Fibroblast of skin of back (primary cell): ENCODE measurements at places on chromosomes 16 and 17.
A peak's percentile ranks its signal among the peaks of the same experiment; 100 is the strongest.

GRCh38 chr17:63246344-63246743, 199.8 kb downstream of the CYB561 start:
- DNase-seq: peak; percentile 46

- DNase-seq: no peak
These were observed 5.8 kb downstream of the C16orf95 start for GRCh38 chr16:87311387-87311786.

- no peak for DNase-seq
These were observed 297 bp upstream of the SLFN13 start for GRCh38 chr17:35448899-35449227.

DNA sequence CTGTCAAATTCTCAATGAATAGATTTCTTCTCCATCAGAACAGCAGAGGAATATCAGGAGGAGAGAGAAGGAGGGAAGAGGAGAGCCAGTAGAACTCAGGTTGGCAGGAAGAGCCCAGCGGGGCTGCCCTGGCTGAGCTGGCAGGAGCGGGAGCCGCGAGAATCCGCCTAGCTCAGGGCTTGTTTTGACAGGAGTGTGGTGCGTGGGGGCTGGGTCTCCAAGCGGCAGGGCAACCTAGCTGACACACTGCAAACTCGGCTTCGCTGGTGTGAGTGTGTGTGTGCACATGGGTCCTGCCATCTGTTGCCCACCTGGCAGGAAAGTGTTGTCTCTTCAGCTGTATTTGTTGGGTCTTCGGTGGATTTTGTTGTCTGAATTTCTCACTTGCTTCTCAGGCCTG, 27.9 kb upstream of the BCAR1 start:
- peak; percentile 38 for DNase-seq

GRCh38 chr16:51876934-51877333, 670.0 kb downstream of the TOX3 start:
- no peak for DNase-seq

DNA sequence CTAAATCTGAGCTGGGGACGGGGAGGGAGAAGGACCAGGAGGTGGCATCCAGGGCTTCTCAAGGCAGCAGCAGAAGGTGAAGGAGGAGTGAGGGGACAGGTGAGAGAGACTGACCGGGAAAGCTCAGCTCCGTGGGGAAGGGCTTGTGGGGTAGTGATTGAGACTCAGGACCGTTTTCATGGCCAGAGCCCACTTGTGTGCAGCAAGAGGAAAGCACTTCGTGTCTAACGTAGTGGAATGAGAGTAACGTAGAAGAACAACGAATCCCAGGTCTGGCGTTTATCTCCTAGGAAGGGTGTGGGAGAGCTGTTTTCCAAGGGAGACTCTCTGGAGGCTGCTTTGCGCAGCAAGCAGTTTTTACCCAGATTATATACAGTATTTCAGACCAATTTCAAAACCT, 1.3 kb upstream of the CDH3 start:
- DNase-seq: no peak

DNA sequence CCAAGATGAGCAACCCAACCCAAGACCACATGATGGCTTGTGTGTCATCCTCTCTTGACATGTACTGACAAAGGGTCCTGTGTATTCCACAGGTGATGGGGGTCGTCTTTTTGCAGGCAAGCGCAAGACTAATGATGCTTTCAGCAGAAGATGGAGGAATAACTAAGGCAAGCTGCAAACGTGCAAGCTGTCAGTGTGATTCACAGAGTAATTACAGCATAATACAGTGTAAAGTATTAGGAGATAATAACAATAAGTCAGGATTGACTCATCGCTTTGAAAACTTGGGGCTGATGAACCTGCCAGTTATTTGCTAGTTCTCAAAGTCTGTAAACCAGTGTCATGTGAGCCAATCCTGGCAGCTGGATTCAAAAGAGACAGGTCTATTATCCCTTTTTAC, 41.6 kb upstream of the ASIC2 start:
- DNase-seq: no peak

GRCh38 chr16:67932462-67932840, 789 bp upstream of the CTRL start:
- no peak for DNase-seq

DNA sequence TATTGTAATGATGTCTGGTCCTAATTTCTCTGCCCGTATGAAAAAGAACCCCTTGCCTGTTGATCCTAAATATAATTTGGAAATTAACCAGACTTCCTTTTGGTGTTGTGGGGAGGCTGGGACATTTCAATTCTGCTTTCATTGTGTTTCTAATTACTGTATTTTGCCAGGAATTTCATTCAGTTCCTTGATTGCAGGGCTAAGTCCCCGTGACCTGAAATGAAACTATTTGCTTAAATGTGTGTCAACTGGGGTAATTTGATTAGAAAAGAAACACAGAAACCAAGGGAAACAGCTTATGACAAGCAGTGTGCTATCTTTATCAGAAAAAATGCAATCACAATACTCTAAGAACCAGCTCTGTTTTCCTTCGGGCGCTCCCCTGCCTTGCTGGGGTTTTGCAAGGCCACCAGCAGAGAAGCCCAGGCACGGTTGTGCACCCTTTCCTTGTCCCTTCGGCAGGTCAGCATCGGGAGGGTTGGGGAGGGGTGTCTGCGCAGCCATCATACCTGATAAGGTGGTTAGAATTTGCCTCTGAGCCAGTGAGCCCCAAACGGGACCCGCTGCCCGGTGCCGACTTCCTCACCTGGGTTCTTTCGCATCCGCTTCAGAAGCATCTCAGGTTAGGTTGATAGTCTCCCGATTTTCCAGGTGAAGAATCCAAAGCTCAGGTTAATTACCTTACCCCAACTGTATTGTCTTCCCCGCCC, 19.4 kb downstream of the KLHL36 start:
- no peak for DNase-seq

DNA sequence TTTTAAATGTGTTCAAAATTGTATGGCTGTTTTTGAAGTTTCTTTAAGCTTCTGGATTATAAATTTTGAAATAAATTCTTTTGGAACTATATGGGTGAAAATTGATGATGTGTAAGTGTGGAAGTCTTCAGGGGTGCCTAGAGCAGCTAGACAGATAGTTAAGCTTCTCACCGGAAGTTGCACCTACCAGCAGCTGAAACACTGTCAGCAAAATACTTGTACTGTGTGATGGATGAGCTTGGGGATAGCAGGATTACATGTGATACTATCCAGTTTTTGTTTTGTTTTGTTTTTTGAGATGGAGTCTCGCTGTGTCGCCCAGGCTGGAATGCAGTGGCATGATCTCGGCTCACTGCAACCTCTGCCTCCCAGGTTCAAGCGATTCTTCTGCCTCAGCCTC, 19.7 kb downstream of the RBL2 start:
- DNase-seq: no peak

DNA sequence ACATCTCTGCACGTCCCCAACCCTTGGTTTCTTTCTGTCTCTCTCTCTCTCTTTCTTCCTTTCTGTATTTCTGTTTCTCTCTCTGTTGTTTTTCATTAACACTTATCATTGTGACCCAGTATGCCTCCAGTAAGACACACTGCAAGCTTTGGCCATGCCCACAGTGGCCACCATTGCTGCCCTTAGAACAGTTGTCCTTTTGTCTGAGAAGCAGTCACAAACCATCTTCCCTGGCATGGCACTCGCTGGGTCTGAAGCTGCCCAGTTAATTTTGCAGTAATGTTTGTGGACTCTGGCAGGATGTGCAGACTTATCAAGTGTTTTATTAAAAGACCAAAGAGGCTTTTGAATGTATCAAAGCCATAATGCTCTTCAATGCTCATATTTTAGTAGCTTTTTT, 146.9 kb downstream of the MSI2 start:
- no peak for DNase-seq

DNA sequence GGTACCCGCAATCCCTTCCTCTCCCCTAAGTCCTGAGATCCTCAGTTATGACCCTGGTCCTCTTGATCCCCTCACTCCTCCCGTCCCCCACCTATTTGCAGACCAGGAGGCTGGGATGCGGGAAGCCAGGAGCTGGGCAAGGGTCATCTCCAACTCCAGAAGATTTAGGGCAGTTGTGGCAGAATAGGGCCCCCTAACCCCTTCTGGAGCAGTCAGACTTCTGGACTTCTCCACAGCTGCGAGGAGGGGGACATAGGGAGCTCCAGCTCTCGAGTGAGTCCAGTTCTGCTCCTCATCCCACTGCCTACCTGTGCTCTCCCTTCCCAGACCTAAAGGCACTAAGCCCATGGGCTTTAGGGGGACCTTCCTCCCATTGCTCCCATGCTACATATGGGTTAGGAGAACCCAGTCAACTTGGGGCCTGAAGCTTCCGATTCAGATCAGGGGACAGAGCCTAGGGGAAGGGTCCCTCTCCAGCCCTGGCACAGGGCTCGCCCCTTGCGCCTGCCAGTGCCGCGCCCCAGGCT, 1.3 kb downstream of the WNK4 start:
- DNase-seq: no peak

- no peak for DNase-seq
These were observed 7.3 kb downstream of the TRIM65 start for GRCh38 chr17:75889454-75889853.

DNA sequence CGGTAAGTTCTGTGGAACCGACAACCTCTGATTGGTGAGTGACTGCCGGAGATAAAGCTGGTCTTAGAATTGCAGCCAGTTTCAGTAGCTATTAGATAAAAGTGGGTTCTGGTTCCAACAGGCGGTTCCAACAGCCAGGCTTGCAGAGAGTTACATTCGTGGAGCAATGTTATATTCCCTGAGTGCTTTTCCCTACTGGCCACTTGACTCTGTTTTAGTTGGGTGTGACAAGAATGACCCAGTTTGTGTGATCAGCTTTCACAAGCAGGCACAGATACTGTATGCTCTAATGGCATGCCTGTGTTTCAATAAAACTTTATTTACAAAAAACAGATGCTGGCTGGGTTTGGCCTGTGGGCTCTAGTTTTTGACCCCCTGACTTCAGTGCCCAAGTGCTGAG, 196.6 kb downstream of the SNX29 start:
- no peak for DNase-seq

DNA sequence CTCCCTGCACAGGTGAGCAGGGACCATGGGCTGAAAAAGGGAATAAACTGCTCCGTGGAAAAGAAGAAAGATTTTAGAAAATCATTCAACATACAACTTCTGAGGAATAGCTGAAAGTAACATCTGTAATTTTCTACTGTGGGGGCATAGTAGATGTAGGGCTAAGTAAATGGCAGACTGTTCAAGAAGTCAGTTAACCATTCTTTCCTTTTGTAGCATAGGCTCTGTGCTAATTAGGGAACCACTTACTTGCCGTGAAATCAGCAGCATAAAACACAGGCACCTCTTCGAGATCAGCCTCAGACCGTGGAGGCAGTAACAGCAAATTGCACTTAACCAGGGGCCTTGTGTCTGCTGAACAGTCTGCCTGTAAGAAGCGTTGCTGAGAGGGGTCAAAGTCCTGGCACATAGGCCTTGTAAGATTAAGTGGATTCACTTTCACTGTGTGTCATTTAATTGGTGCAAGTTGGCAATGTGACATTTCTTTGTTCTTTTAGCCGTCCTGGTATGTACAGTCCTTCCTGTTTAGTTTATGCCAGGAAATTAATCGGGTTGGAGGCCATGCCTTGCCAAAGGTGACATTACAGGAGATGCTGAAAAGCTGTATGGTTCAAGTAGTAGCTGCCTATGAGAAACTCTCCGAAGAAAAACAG, 10.4 kb downstream of the COG1 start:
- no peak for DNase-seq

DNA sequence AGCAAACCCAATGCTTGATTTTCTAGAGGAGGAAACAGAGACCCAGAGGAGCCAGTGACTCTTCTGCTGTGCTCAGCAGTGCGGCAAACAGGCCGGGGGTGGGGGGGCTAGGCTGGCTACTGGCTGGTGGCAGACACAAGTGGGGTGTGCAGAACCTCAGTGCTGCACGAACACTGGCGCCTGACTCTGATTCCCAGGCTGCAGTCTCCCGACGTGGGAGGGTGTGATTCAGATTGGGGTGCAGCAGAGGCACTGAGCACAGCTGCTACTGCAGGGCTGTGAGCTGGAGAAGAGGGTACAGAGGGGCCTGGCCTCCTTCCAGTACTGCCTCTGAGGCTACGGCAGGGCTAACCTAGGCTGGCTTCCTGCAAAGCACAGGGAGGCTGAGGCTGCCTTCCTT, 8.1 kb downstream of the RPL19 start:
- no peak for DNase-seq

DNA sequence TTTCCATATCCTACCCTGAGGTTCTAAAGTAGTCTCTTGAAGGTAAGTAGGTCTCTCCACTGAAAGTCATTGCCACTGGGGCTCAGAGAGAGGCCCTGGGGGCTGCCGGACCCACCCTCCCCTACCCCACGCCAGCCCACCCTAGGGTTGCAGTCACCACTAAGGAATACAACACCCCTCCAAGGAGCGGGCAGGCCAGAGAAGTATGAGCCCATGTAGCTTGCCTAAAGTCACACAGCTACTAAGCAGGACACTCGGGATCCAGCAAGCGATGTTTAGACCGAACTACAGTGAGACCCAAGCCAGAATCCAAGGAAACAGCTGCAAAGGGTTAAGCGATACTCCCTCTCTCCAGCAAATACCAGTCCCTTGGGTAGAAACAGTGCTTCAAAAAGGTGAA, 27.0 kb downstream of the C16orf78 start:
- no peak for DNase-seq

- DNase-seq: no peak
These were observed 13.9 kb downstream of the BEAN1 start for GRCh38 chr16:66440970-66441369.
